ENCODE measurements at places on chromosomes 7 and 10.

DNA sequence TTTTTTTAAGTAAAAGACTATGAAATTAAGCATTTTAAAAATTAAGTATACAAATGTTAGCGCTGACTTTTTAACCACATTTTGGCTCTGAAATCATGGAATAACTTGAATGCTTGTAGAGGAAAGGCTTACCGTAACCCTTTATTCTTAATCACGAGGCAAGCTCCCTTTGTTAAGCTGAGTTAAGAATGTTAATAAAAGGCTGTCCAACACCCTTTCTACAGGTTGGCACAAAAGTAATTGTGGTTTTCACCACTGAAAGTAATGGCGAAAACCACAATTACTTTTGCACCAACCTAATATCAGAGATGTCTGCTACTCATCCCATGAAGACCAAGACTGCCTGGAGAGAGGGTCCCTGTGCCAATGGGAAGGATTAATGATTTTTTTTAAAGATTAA, 70.6 kb downstream of the STK17A start:
- no peak for DNase-seq

DNA sequence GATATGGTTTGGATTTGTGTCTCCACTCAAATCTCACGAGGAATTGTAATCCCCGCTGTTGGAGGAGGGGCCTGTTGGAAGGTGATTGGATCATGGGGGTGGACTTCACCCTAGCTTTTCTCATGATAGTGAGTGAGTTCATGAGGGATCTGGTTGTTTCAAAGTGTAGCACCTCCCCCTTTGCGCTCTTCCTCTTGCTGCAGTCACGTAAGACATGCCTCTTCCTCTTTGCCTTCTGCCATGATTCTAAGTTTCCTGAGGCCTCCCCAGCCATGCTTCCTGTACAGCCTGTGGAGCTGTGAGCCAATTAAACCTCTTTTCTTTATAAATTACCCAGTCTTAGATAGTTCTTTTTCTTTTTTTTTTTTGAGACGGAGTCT, 17.1 kb downstream of the CDNF start:
- no peak for DNase-seq

GRCh38 chr10:127872871-127873600, 19.7 kb downstream of the CLRN3 start:
- no peak for DNase-seq

GRCh38 chr7:30382607-30383006, 96.0 kb downstream of the NOD1 start:
- no peak for DNase-seq

DNA sequence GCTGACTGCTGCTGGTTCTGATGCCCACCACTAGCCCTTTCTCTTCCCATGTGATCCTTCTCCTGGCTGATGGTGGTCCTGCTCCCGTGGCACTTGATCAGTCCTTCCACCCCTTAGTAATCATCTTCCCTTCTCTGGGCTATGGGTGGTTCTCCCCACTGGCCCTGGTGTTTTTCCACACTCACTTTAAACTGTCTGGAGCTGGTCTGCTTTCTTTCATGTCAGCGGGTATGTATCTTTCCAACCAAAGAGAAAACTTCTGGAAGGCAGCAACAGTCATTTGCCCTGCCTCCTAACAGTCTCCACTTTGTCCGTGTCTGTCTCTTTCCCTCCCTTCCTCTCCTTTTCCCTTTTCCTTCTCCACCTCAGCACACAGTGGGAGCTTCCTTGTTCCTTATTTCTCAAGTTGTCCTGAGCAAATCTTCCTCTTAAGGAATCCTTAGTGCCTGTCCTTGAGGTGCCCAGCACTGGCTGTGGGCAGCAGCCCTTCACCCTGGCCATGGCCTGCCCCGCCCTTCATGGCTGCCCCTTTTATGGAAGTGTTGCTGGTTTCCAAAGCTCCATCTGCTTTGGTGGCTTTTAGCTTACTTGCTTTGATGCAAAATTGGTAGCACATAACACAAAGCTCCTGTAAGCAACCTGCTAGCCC, 189.0 kb downstream of the TCF7L2 start:
- no peak for DNase-seq

DNA sequence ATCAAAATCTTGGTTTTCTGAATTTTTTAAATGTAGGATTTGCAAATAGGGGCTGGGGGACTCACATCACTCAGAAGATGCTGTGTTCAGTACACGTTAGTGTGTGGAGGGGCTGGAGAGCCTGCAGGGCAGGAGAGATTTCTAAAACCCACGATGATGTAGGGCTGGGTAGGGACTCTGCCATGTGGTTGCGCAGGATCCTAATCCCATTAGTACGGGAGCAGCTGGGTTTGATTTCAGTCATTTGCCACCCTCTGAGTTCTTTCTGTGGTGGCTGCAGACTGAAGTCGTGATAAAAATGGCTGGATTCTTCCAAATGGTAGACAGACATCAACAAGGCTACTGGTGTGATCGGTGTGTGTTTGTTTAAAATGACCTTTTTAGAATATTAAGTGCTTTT, 14.2 kb upstream of the GET4 start:
- DNase-seq: no peak

DNA sequence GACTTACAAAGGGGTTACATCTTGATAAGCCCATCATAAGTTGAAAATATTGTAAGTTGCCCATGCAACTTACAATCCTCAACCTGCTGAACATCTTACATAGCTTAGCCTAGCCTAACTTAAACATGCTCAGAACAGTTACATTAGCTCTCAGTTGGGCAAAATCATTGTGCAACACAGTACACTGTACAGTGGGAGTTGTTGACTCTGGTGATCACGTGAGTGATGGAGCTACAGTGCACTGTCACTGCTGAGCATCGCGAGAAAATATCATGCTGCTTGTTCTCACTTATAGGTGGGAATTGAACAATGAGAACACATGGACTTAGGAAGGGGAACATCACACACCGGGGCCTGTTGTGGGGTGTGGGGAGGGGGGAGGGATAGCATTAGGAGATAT, 214.9 kb upstream of the ZMIZ1 start:
- DNase-seq: no peak

DNA sequence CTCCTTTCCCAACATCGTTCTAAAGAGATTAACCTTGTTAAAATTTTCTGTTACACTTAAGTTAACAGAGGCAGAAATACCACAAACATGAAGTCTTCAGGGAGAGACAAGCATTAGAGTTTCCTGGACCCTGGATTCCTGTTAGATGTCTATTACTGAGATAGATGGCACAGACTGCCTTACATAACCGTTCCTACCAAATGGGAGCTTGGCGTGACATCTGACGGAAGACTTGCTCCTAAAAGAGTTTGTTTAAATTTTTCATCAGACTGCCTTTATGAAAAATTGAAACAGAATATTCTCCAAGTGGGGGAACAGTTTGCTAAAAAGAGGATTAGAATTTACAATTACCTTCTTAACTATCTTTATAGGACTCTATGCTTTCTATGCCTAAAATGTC, 22.7 kb downstream of the ANK3 start:
- no peak for DNase-seq

DNA sequence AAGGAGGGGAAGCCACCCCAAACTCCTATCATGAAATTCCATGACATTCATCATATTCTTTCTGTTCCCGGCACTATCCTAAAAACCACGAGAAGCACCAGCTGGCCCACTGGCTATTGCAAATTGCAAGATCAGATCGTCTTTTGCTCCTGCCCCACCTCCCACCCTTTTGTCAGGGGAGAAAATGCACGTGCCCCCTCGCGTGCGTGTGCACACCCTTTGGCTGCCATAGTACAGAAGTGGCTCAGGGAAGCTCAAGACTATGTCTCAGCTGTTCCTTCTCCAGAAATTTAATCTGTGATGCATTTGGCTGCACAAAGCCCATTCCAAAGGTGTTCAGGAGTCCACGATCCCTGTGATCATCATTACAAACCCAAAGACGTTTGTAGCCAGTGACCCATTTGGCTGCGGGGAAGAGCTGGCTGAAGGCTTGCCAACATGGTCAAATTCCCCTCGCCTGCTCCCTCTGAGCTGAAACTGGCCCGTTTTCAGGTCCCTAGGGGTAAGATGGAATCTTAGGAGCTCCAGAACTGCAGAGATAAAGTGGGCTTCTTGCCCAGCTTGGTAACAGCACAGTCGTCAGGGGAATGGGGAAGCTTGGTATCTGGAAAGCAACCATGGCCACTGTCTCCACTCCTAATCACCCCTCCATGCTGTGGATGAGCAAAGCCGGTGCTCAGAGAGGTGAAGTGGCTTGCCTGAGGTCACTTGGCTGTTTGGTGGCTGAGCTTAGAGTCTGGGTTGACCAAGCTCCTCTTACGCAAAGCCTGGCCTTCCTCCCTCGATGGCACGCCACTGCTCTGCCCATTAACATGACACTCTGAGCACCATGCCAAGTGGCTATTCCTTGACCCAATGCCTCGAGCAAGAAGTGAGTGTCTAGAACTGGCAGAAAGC, 155.4 kb downstream of the NEURL1 start:
- DNase-seq: peak; percentile 69

GRCh38 chr7:30309842-30310435, 25.5 kb downstream of the ZNRF2 start:
- DNase-seq: no peak

DNA sequence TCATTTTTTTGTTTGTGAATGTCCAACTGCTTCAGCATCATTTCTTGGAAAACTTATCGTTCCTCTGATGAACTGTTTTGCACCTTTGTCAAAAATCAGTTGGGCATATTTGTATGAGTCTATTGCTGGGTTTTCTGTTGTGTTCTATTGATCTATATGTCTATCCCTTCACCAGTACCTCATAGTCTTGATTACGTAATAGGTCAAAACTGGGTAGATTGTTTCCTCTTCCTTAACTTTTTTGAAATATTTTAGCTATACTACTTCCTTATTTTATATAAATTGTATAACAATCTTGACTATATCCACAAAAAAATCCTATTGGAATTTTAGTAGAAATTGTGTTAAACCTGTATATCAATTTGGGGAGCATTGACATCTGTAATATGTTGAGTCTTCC, 104.1 kb upstream of the PALS2 start:
- DNase-seq: no peak
